ENCODE measurements at places on chromosomes 7 and 10. TPM values are rescaled to one million over a fixed set of nuclear protein-coding genes. Genes with fewer than 3 reads are reported as not detected.

DNA sequence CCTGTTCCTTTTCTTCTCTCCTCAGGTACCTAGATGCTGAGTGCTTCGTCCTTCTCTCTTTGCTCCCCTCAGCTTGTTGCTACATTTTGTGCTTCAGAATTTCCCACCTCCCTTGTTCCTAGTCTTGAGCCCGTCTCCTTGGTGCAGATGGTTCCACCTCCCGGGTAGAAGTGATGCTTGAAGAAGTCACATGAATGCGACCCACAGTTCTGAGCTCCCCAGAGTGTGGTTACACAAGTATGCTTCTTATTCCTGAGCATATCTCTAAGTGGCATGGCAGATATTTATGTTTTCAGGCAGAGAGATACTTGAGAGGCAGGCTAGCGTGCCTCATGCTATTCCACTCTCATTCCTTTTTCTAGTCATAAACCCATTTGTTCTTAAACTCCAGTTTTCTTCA, 34.0 kb downstream of the INPP5F start:
- no peak for DNase-seq

DNA sequence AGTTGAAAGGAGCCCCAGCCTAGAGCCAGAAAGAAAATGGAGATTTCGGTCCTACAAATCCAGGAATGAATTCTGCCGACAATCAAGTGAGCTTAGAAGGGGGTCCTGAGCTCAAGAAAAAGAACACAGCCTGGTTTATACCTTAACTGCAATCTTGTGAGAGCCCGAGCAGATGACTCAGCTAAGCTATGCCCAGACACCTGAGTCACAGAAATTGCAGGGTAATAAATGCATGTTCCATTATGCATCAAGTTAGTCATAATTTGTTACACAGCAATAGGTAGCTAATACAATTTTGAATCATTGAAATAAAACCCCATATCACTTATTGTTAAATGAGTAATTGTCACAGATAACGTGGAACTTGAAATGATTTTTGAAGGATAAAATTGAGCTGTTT, 111.8 kb upstream of the FOXP2 start:
- no peak for DNase-seq

GRCh38 chr7:130379532-130379920, 768 bp upstream of the CPA1 start:
- no peak for DNase-seq

- DNase-seq: no peak
Observed at GRCh38 chr10:8181496-8182157, 127.1 kb downstream of the GATA3 start.

DNA sequence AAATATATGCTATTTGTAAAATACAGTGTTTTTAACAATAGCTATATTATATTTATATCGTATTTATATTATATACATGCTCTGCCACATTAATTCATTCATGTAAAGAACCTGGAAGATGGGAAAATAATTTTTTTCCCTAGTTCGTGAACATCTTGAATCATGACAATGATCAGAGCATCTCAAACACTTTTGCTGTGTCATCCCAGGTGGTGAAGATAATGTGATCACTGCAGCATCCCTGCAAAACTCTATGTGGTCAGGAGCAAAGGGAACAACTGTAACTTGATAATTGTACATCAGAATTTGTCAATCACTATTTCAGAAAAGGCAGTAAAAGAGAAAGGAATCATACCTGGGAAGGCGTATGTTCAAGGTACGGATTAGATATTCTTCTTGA, 39.3 kb downstream of the RAPGEF5 start:
- no peak for DNase-seq

SDK1 gene
- total RNA-seq: 0.25 TPM

CALML3 gene
- not detected for total RNA-seq

DNA sequence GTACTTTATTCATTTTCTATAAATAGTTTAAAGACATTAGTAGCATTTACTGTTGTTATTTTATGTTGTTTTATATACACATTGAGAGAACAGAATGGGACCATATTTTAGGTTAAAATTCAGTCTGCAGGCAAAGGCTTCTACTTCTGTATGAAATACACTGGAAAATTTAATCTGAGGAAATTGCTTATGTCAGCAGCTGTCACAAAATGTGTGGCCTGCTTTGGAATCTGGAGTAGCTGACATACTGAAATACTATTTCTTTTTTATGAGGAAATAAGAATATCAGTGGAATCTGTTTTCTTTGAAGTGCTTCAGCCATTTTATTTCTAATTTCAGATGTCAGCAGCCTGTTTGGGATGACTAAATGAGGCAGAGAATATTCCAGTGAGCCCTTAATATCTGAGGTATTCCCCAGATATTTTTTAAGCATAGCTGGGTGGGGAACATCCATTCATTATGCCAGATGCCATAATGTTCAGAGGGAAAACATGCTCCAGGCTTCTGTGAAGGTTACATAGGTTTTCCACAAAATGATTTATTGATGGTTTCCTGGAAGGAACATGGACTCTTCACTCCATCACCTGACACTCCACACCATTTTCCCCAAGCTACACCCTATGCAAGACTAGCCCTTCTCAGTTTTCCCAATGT, 267.1 kb downstream of the ARL4A start:
- DNase-seq: no peak

DNA sequence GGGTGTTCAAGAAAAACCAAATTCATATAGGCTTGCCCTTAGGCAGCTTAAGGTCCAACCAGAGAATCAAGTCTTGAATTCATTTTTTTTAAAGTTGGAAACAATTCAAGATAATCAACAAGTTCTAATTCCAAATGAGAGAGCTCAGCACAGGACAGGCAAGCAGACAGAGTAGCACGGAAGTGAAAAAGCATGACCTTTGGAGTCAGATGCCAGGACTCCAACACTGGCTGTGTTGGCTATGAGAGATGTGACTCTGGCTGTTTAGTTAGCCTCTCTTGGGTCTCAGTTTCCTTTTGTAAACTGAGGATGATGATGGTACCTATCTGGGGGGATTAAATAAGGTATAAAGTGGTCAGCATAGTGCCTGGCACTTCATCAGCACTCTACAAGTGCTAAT, 49.3 kb downstream of the FBXW4 start:
- no peak for DNase-seq

DNA sequence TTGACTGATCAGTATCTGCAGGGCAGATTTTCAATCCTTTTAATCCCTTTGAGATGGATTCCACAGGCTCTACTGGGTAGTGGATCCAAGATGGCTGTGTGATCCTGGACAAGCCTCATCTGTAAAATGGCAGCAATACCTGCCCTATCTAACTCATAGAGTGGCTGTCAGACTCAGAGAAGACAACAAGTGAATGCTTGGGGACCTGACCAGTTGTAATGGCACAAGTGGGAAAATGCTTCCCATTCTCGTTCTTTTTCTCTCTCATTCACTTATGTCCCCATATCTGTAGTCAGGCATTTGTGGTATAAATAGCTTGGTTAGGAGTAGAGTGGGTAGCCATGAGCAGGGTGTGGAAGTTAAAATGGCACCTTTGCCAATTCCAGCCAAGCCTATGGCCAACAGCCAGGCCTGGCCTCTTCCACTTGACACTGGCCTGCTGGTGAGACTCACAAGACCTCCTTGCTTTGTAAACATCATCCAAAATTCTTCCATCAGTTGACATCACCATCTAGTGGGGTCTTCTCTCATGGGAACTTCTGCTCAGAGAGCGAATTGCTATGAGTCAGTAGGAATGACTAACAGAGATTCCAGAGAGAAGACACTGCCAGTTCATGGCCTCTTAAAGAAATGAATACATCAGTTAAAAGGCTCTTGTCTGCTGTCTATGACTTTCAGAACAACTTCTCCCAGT, 150.1 kb downstream of the PLPP4 start:
- no peak for DNase-seq

- peak; percentile 64 for DNase-seq
Observed at GRCh38 chr7:2632733-2633537, 1.1 kb downstream of the TTYH3 start.

MYL7 gene
- not detected for total RNA-seq

- DNase-seq: no peak
Observed at GRCh38 chr10:114664127-114664526, 6.1 kb upstream of the ABLIM1 start.

GRCh38 chr7:132213583-132213982, 362.7 kb downstream of the PLXNA4 start:
- DNase-seq: no peak

- DNase-seq: no peak
Observed at GRCh38 chr10:46538717-46539426, 17.6 kb downstream of the GPRIN2 start.

OR9A2 gene
- not detected for total RNA-seq

DNA sequence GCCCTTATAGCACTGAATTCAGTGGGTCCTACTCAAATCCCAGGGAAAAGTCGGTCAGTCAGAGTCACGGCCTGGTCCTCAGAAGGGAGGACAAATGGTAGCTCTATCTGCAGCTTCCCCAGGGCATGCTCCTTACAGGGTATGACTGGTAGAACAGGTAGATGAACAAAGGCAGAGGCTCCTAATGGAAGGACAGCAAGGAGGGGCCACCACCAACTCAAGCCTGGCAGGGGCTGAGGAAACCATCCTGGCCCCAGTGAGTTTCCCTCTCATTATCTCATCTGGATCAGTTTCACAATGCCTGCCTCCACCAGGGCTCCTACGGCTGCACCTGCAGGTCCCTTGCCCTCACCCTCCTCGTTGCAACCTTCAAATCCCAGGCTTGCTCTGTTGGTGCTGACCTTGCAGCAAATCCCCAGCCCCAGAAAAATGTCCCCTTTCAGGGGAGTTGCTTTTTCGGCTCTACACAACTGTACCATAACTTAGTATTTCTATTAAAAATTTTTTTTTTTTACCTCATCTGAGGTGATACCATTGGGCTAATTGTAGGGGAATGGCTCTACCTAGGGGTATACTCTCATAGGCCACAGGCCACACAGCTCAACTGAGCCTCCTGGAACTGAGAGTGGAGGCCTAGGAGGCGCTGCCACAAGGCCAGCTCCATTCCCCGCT, 2.4 kb upstream of the MYO1G start:
- no peak for DNase-seq

ENTPD1 gene
- 10.9 TPM for total RNA-seq

- DNase-seq: no peak
Observed at GRCh38 chr10:90326498-90327267, 531.2 kb downstream of the HTR7 start.

GRCh38 chr7:92629779-92630178, 39.6 kb upstream of the FAM133B start:
- no peak for DNase-seq

GRCh38 chr7:41731493-41732435, 28.9 kb upstream of the INHBA start:
- DNase-seq: no peak

DNA sequence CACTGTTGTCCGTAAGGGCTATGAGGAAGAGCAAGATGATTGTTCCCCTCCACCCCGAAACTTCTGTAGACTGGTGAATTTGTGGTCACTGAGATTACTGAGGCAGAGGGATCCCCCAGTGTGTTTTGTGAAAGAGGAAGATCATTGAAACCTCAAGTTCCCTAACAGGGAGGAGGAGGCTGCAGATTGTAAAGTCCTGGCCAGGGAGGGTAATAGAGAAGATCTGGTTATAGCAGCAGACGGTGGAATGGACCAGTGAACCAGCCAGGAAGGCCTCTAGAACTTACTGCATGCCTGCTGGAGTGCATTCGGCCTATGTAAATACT, 31.1 kb downstream of the LMTK2 start:
- no peak for DNase-seq

DNA sequence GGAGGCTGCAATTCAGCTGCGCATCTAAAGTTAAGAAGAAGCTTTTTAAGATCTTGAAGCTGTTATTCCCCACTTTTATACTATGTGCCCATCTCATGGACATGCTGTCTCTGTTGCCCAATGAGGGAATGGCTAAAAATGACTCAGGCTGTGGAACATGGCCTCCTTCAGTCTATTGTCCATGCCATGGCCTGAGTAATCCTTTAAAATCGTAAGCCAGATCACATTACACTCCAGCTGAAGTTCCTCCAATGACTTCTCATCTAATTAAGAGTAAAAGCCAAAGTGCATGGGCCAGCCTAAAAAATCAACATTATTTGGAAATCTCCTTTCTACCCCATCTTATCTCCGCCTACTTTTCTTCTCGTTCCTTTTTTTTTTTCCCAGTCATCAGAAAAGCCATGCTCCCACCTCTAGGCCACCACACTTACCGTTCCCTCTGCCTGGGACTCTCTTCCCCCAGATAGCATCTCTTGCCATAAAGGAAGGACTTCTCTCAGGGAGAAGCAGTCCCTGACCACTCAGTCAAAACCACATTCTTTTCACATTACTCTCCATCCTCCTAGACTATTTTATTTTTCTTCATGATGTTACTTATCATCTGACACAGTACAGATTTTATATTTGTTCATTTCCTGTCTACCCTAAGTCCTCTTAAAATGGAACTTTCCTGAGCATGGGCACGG, 337.4 kb downstream of the PRPF18 start:
- no peak for DNase-seq

- no peak for DNase-seq
Observed at GRCh38 chr10:110558041-110558440, 9.5 kb upstream of the SMC3 start.

Measured in activated naive CD8-positive, alpha-beta T cell treated with anti-CD3 and anti-CD28 coated beads, Interleukin-2, amount 10 ng/mL, durations not matched to agents 7 days and 5 days (primary cell).